ENCODE measurements at places on chromosomes 4 and X. TPM values are rescaled to one million over a fixed set of nuclear protein-coding genes. Genes with fewer than 3 reads are reported as not detected.

ASB9 gene
- total RNA-seq, result 0.63 TPM

DNA sequence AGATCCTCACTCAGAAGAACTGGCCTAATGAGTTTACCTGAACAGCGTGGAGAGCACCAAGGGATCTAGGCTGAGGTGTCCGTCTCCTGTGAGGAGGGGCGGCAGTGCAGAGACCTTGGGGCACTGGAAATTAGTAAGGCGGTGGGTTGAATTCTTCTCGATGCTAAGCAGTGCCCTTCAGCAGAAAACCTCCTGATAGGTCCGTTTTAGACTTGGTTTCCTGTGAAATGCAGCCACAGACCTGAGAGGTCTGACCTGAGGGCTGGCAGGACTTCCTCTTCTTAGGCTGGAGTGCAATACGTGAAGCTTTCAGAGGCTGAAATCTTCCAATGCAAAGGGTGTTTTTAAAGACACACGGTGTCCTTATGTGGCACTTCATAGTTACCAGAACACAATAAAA, at the start of gene CLNK:
Gene CLNK (minus strand): TSS at position 138 of the 400 bp plus-strand sequence. CDS start 16,899 bp downstream, outside the sequence.
- DNase-seq, result no peak

DNA sequence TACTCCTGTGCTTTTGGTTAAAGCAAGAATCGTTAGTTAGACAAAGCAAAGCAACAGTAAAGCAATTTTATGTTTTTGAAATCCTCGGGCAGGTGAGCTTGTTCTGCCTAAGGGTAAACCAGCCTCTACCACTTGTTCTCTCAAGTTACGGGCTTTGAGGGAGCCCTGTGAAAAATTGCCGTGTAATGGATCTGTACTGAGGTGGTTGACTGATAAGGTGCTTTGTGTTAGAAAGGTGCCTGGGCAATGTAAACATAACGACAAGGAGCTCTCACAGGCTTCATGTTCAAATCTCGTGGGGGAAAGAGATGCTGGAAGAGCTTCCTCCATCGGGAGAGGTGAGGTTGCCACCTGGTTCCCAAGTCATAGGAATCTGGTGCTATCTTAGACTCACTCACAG, 111.8 kb downstream of the TRAPPC11 start:
- no peak for DNase-seq

- no peak for DNase-seq
Measured at GRCh38 chr4:130306566-130306965, 1210.6 kb downstream of the C4orf33 start.

Measured in mucosa of descending colon (tissue), 3 donors.